Choroid plexus epithelial cell (primary cell): ENCODE measurements at places on chromosomes 1 and 21.
A peak's percentile ranks its signal among the peaks of the same experiment; 100 is the strongest.

- DNase-seq = peak; percentile 11
These were observed 138.0 kb downstream of the TRABD2B start for GRCh38 chr1:47859092-47859743.

- no peak for DNase-seq
These were observed 1.9 kb upstream of the UBASH3A start for GRCh38 chr21:42401820-42402251.

DNA sequence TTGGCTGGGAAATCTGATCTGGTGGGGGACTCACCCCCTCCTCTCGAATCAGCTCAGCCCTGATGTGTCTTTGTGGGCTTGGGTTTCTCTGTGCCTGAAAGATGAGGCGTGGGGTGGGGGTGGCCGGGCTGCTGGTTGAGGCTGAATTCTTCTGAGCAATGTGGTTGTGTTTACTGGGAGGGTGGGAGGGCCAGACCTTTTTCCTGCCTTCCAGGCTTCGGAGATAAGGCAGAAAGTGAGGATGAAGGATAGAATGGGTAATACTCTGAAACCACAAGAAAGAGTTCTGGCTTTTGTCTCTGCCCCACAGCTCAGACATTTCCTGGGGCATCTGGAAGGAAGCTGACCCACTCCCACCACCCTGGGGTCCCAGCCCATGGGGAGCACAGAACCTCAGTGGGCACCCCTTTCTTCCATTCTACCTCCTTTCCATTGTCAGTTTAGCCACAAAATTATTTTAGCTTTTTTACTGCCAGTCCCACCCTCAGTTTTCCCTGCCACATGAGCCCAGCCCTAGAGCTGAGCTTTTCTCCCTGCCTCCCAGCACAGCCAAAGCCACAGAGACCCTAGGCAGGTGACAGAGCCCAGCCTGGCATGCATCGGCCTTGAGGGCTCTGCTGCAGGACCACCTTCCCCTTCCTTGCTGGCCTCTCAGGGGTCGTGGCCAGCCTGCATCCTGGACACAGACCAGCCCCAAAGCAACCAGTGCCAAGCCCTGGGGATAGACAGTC lies 11.2 kb downstream of the ALX3 start:
- DNase-seq = no peak

GRCh38 chr1:44353604-44354003 lies 1.5 kb downstream of the ERI3 start:
- no peak for DNase-seq

- DNase-seq = peak; percentile 47
These were observed 70.7 kb downstream of the SPATA46 start for GRCh38 chr1:162305969-162306368.

GRCh38 chr1:83839566-83840173 lies 159.3 kb downstream of the TTLL7 start:
- DNase-seq = peak; percentile 48

DNA sequence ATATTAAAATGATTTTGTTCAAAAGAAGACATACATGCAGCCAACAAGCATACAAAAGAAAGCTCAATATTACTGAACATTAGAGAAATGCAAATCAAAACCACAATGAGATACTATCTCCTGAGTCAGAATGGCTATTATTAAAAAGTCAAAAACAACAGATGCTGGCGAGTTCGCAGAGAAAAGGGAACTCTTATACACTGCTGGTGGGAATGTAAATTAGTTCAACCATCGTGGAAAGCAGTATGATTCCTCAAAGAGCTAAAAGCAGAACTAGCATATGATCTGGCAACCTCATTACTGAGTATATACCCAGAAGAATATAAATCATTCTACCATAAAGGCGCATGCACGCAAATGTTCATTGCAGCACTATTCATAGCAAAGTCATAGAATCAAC lies 126.0 kb upstream of the HMCN1 start:
- DNase-seq = no peak

GRCh38 chr1:35364741-35365140 lies 96.2 kb downstream of the ZMYM4 start:
- no peak for DNase-seq

DNA sequence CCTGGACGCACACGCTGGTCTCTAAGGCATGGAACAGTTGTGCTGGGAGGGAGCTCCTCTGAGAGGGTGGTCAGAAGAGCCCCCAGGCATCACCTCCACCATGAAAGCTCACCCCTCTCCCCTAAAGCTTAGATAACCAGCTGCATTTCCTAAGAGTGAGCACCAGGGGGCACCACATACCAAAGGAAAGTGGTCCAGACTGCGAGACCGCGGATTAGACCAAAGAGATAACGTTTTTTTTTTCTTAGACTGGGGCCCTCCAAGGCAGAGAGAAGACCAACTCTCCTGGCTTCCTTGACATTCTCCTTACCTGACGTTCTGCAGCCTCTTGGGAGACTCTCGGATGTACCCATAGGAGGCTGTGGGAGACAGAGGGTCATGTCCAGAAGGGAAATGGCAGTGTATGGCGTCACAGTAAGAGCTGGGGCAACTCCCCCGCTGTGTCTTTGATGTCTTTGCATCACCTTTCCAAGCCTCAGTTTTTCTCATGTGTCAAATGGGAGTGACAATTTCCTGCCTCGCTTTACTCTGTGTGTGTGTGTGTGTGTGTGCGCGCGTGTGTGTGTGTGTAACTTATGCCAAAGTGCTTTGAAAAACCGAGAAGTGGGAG lies 12.3 kb upstream of the IFNLR1 start:
- DNase-seq = peak; percentile 75

DNA sequence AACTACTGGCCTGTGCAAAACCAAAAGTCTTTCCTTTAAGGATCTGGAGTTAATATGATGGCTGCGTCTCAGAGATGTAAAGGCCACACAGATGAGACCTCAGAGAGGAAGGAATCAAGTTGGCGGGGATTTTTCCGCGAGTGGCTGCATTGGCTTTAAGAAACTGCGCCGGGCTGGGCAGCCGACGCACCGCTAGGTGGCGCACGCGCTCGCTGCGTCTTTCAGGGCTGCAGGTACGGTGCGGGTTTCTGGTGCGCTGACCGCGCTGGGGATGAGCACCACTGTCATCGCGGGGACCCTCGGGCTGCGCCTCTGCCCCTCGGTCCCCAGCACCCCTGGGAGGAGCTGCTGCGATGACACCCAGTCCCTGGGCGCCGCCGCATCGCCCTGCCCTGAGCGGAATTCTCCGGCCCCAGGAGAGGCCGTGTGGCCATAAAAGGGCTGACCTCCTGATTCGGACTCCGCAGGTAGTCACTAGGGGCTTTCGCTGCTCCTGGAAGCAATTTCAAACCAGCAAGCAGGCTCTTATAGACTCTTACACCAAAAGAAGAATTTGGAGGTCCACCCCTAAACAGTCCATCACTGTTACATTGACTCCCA lies 241.0 kb downstream of the KCNJ6 start:
- peak; percentile 58 for DNase-seq

- DNase-seq = no peak
These were observed 116.4 kb upstream of the IPO9 start for GRCh38 chr1:201712387-201713085.

- DNase-seq = no peak
These were observed 69.7 kb upstream of the ZC3H12A start for GRCh38 chr1:37404711-37405110.

DNA sequence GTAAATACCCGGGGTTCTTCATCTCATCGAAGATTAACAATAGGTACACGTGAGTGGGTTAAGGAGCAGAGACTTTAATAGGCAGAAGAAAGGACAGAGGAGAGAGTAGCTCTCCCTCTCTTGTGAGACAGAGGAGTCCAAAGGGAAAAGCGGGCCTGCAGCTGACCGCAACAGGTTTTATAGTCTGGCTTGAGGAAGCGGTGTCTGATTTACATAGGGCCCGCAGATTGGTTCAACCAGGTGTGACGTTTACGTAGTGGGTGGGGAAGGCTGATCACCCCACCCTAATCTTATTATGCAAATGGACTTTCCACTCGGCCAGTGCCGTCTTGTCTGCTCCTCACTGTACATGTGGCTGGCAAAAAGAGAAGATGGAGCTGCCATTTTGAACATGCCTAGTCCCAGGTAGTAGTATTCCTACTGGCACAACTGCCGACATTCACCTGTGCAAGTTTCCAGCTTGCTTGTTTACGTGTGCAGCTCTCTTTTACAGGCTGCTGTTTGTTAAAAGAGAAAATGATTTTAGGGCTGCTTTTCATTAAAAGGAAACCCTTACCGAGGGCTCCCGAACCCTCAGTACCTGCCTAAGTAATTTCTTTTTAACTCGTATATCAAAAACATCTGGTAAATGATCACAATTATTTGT lies 10.6 kb downstream of the CDC14A start:
- no peak for DNase-seq

GRCh38 chr1:205480349-205480985 lies 24.0 kb upstream of the CDK18 start:
- no peak for DNase-seq

- DNase-seq = no peak
These were observed 11.5 kb downstream of the ARHGEF16 start for GRCh38 chr1:3465935-3466321.

DNA sequence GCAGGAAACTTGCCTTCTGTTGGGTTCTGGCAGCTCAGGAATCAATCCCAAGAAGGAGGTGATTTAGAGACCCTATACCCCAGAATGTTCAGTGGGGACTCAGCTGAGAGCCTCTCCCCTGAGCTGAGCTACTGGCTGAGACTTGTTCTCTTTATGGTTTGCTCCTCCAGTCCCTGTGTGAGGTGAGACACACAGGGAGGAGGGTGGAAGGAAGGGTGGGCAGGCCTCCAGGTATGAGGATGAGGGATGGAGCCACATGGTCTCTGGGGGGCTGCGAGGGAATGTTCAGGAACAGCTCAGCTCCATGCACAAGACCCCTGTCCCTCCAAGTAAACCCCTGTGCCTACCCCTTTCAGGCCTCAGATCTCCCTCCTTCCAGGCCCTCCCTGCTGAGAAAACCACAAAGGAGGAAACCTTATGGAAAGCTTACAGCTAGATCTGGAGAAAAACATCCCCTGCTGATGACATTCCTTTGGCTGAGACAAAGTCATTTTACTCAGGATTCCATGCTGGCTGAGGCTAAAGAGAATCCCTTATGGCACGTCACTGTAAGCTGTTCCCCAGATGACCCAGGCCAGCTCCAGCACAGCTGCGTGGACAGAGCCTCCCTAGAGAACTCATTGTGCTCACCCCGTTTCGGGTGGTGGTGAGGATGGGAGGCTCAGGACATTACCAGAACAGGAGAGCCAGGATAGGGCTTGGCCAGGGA lies 91.5 kb upstream of the IPO9 start:
- DNase-seq = peak; percentile 94

DNA sequence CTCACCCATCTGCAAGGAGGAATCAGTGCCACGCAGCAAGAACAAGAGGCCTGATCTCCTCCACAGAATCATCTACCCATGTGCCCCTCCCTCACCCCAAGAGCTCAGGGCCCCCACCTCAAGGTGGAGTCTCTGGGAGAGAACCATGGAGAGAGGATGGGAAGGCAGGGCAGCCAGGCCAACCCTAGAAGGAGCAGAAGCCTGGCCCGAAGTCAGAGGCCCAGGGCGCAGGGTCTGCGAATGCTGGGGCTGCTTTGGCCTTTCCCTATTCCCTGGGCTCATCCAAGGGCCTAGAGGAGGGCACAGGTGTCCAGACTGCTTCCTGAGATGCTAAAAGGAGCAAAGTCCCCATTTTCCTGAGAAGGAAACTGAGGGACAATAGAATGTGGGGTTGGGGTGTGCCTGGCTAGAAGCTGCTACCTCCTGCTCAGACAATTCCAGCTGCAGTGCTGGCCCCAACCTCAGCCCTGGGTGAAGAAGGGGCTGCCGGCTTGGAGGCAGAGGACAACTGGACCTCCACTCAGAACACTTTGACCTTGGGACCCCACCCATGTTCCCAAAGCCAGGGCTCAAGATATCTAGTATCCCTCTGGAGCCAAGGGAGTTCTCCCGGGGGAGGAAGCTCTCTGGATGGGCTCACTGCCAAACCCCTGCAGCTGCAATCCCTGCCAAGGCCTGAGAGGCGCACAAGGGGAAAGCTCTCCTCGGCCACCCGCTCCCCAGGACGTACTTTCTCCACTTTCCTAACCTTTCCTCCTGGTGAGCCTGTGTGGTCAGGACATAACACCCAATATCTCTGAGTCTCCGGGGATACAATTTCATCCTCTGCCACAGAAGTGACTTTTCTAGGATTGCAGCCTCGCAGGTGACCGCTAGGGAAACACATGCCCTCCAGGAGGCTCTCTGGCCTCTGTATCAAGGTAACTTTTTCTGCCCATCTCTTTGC lies 16.6 kb upstream of the LEMD1 start:
- peak; percentile 84 for DNase-seq

DNA sequence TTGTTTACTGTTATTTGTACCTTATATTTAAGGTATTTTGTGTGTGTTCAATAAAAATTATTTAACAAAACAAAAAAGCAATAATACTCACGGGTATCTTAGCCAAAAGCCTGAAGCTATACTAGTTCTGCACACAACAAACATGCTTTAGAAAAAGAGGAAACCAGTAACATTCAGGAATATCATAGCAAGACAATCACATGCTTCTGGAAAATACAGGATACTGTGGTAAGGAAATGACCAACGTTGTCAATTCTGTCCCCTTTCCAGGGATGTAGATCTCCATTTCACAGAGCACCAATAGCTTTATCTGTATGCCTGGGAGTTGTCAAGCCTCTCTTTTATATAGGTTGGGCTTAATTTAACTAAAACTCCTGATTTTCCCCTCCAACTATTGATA lies 288.4 kb downstream of the SMYD3 start:
- no peak for DNase-seq

DNA sequence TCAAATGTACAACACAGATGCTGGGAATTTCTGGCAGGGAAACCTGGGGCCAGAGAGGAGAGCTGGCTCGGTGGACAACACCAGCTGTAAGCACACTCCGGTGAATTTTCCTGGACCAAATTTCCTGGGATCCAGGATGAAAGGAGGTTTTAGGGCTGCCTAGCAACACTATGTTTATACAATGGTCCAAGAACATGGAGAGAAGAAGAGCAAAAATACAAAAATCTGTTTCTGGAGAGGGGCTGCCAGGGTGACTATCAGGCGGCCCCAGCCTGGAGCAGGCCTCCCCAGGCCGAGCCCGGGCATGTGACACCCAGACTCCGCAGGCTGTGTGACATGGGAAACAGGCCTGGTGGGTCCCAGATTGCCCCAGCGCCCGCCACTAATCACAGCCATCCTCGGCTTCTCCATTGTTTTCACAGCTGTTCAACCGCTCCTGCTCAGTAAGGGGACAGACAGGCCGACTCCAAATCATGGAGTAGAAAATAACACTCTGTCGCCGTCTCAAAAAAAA lies 336.0 kb upstream of the NFIA start:
- no peak for DNase-seq

DNA sequence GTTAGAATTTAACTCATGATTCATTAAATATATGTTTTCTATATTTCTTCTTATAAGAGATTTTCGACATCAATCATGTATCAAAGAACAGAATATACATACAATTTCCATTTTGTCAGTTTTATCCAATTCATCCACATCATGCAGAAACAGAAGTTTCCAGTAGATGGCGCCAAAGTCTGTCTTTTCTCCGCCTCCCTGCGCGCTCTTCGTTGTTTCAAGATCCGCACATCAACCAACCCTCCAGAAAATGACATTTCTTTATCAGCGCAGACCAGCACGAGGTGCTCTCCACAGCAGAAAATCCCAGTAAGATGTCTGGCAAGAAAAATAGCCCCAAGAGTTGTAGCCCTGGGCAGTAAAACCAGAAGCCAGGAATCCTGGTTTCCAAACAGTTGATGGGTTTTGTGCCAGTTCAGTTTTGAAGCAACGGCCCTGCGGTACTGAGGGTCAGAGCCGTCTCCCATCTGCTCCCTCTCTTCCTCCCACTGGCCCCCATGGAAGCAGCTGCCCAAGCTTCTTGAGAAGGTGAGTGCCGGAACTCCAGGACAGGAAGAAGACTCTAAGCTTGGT lies 38.6 kb upstream of the GPR137B start:
- DNase-seq = peak; percentile 77
